Kidney capillary endothelial cell (primary cell): ENCODE measurements at places on chromosomes 2 and 18.

GRCh38 chr2:73085691-73086090 is 14.2 kb upstream of the SFXN5 start:
- DNase-seq = peak; percentile 70

DNA sequence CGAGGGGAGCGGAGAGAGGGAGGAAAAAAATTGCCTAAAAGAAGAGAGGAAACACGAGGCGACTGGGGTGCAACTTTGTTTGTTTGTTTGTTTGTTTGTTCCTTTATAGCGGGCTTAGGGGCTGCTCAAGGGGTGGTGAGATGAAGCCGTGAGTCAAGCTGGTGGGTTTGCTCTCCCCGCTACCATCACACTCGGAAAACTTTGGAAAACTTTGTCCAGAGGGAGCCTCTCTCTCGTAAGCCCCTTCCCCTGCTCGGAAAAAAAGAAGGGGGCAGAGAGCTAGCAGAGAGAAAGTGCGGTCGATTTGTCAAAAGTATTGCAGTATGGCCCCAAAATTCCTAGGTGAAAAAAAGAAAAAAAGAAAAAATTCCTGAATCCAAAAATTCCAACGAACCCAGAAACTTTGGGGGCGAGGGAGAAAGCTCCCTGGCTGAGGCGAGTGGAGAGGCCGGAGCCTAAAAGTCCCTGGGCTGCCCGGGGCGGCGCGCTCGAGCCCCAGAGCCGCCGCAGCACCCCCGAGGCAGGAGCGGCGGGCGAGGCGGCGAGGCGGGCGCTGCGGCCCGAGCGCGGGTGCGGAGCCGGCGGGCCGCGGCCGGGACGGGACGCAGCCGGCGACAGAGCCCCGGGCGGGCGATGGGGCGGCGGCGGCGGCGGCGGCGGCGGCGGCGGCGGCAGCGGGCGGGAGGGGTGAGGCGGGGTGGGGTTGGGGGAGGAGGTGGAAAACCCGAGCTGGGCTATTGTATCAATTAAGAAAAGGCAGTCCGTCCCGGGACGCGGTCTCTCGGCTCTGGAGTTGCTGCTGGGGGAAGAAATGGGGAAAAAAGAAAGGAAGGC is 558 bp upstream of the CYP26B1 start:
- no peak for DNase-seq

- no peak for DNase-seq
Observed at GRCh38 chr2:167783261-167784083, 463.9 kb downstream of the STK39 start.

DNA sequence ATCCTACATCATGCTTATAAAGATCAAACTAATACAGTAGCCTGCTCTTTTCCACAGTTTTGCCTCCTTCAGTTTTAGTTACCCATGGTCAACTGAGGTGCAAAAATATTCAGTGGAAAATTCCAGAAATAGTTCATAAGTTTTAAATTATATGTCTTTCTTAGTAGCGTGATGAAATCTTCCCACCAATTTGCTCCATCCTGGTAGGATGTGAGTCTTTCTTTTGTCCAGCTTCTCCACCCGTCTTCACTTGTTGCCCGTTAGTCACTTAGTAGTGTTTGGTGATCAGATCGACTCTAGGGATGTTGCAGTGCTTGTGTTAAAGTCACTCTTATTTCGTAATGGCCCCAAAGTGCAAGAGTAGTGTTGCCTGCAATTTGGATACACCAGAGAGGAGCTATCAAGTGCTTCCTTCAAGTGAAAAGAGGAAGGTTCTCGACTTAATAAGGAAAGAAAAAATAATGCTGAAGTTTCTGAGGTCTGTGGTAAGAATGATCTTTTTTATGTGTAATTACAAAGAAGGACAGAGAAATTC is 57.0 kb downstream of the CEP192 start:
- DNase-seq = no peak

DNA sequence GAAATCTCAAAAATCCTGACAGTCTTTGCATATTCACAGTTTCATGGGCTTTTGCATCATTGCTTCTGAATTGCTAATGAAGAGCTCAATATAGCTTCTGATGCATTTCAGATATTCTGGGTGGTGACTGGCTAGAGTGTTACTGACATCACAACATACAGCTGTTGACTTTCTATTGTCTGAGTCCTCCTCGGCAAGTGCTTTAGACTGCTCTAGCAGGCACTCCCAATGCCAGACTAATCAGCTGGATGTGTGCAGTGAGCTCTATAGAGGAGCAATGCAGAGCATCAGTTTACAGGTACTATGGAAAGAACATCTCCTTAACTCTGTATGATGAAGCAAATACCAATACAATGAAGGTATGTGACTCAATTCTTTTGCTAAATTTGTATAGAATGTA is 54.9 kb downstream of the R3HDM1 start:
- DNase-seq = no peak

- DNase-seq = no peak
Observed at GRCh38 chr2:173523497-173523896, 168.8 kb downstream of the CDCA7 start.

- DNase-seq = peak; percentile 67
Observed at GRCh38 chr2:172172513-172173173, 69.9 kb upstream of the DLX2 start.

GRCh38 chr2:129277585-129277981 is 701.9 kb upstream of the RAB6C start:
- no peak for DNase-seq

- DNase-seq = no peak
Observed at GRCh38 chr2:132549935-132550670, 119.9 kb downstream of the LYPD1 start.

GRCh38 chr2:23579674-23580073 is 194.7 kb downstream of the KLHL29 start:
- DNase-seq = no peak

GRCh38 chr2:39127973-39128372 is 7.1 kb upstream of the SOS1 start:
- DNase-seq = no peak

DNA sequence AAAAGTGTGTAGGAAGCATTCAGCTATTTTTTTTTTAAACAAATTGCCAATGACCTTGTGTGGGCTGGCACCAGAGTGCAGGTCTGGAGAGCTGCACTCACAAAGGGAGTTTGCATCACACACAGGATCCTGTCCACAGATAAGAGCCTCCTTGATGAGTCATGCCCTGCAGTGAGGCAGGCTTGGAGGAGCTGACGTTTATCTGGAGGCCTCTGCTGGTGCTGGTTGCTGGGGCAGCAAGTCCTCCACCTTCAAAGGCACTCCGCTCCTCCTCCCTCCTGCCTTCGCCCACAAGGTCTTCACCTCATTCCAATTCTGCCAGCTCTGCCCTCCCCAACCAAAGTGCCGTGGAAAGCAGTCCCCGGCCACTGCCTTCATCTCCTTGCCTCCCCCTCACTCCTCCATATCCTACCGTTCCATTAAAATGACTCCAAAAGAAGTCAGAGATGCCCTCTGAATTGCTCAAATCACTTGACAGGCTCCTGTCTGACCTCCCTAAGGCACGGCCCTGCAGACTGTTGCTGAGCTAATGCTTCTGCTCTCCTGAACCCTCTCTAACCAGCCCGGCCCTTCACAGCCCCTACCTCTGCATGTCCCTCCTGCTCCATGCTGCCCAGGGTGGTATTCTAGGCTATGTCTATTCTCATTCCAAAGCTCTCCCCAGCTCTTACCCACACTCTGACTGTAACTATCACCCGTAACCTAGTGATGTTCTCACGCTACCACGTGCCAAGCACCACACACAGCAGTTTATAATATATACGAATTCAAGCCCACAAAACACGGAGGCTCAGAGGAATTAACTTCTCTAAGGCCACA is 30.9 kb downstream of the LONRF2 start:
- peak; percentile 38 for DNase-seq

DNA sequence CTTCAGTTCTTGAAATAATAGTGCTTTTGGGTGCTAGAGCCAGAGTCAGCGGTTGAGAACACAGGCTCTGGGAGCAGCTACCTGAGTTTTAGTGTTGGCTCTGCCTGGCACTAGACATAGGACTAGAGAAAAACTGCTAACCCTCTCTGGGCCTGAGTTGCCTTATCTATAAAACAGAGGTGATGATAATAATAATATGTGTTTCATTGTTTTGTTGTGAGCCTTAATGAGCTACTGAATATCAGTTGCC is 391.7 kb downstream of the PTPRM start:
- DNase-seq = no peak

GRCh38 chr2:126797622-126798275 is 100.9 kb upstream of the TEX51 start:
- no peak for DNase-seq

- DNase-seq = peak; percentile 73
Observed at GRCh38 chr2:171390941-171391516, 42.8 kb downstream of the METTL8 start.

DNA sequence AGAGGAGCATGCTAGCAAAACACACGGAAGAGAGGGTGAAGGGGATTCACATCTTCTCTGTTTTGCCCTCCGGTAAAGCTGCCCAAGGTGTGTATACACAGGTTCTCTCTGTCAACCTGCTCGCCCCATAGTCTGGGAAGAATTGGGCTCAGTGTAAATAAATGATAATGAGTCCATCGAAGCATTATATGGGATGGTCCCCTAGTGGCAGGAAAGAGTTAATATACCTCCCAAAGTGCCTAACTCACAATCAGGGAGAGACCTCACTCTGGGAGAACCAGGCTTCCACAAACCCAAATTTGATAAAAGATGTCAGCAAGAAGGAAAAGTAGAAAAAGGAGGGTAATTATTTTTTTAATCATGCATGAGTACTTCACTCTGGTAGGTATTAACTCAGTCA is 262.2 kb upstream of the ZNF521 start:
- no peak for DNase-seq

- no peak for DNase-seq
Observed at GRCh38 chr18:34189656-34190435, 34.9 kb downstream of the NOL4 start.

- no peak for DNase-seq
Observed at GRCh38 chr18:76255070-76255683, 239.9 kb downstream of the ZNF516 start.

- no peak for DNase-seq
Observed at GRCh38 chr2:68855550-68855949, 15.6 kb downstream of the BMP10 start.

DNA sequence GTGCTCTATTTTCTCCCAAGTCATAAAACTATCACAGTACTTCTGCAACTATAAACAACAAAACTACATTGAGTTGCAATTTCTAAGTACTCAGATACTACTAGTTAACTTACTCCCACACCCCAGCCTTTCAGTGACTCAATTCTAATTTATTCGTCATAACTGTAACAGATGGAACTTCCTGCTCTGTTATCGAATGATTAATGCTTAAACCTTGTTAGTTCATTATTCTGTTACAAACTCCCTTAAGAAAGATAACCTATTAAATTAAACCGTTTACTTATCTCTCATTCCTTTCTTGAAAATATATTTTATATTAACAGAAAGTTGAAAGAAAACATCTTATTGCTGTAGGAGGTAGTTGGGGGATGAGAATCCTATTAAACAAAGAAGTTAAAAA is 17.0 kb downstream of the TNFAIP6 start:
- DNase-seq = peak; percentile 70

DNA sequence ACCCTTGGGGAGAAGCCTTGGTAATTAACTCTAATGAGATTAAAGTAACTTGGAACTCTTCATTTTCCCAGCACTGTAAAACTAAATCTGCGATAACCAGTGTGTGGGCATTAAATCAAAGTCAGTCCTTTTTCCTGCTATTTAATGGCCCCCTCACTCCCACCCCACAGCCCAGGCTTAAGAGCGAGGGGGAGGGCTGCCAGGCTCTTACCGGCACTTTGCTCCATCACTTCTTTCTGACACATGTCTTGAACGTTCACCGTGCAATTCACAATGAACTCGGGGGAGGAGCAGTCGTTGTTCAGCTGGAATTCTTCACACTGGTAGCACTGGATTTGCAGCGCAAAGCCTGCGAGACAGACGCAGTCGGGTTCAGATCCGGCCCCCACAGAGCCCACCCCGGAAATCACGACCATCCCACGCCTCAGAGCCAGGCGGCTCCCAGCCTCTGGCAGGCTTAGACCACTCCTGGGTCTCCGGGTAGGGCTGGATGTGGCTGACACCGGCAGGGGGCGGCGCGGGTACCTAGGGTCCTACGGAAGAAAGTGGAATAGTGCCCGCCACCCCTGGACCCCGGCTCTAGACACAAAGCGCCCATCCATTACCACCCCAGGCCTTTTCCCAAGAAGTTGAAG is 1.7 kb downstream of the LYPD1 start:
- no peak for DNase-seq

- DNase-seq = no peak
Observed at GRCh38 chr2:26567534-26567933, 73.6 kb downstream of the CIB4 start.

DNA sequence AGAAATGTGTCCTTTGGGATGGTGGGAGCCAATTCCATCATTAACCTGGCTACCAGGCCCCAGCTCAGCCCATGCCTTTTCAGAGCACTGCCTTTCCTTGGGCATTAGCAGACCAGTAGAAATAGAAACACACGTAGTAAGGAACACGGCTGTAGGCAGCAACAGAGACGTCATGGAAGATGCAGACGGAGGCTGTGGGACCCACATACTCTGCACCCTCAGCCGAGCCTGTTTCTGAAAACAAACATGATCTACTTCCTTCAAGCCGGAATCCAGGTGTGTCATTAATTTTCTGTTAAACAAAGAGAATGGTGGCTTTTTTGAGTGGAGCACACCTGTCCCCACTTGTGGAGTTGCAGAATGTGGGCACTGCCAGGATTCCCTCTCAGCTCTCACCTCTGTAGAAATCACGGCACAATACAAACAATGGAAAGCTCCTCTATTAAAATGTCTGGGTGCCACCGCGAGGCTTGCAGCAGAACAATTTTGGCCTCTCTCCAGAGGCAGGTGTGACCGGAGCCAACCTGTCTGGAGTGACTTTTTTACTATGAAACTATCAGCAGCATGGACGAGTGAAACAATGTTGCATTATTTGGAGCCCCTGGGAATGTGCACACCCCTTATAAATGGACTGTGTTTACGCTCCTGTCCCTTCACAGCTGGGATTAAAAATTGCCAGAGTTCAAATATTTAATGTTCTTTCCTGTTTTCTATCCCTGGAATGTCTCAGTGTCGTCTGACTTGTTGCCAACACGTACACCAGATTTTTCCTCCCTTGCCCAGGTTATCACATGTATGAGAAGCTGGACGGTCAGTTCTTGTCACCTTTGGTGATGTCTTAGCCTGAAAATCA is 31.7 kb downstream of the SPP2 start:
- no peak for DNase-seq

DNA sequence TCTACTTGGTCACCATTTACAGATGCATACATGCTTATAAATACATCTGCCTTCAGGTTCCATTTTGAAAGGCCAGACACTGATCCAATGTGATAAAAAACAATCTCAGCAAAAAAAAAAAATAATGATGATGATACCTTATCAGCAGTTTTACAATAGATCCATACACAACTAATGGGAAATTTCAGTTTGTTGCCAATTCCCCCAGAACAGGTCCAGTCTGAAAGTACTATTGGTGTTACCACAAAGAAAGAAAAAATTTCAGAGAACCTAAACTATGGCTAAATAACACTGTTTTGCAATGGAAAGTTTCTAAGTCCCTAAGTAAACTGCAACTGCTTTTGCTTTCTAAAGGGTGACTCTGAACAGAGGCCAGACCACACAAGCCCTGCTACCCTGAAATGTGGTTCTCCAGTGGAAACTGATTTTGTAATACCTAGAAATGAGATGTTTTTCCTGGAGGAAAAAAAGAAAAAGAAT is 54.1 kb downstream of the LPIN2 start:
- DNase-seq = no peak

GRCh38 chr2:174485788-174486562 is 854 bp downstream of the GPR155 start:
- DNase-seq = peak; percentile 15

- DNase-seq = no peak
Observed at GRCh38 chr2:240787521-240788472, 32.2 kb downstream of the KIF1A start.
